Esophagus mucosa (tissue), 1 donor: ENCODE measurements at places on chromosomes 13 and 19. TPM values are rescaled to one million over a fixed set of nuclear protein-coding genes. Genes with fewer than 3 reads are reported as not detected.

FGF22 gene
- total RNA-seq = 0.12 TPM

KCTD15 gene
- total RNA-seq = 41.4 TPM

PROZ gene
- not detected for total RNA-seq

ZNF471 gene
- total RNA-seq = 2.0 TPM

OR1I1 gene
- total RNA-seq = not detected

FGF21 gene
- total RNA-seq = not detected

CADM4 gene
- total RNA-seq = 13.0 TPM

TUBA3C gene
- not detected for total RNA-seq

PEX11G gene
- 4.8 TPM for total RNA-seq

KCNK6 gene
- total RNA-seq = 22.8 TPM

HSH2D gene
- 1.3 TPM for total RNA-seq

SYT5 gene
- not detected for total RNA-seq

CEACAM19 gene
- total RNA-seq = 8.0 TPM

DNA sequence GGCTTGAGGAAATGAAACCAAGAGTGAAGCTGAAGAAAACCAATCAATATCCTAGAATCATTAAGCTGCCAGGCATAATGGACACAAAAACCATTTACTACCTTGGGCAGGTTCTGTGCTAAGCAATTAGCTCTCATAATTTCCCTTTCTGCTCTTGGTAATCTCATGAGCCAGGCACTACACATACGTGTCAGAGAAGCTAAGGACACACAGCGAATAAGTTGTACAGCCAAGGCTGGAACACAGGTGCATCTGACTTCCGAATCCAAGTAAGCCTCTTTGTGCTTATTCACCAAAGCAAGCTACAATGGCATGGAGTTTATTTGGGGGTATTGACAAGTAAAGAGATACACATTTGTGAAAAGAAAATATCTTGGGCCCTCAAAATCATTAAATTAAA lies 1343.9 kb upstream of the MIR17HG start:
- no peak for ATAC-seq

- ATAC-seq = no peak
These were observed 5.1 kb upstream of the GPR18 start for GRCh38 chr13:99263126-99263785.

GRCh38 chr19:3313199-3313575 lies 53.2 kb upstream of the NFIC start:
- no peak for ATAC-seq

GRCh38 chr13:89695343-89696257 lies 1651.9 kb upstream of the MIR17HG start:
- ATAC-seq = no peak

DNA sequence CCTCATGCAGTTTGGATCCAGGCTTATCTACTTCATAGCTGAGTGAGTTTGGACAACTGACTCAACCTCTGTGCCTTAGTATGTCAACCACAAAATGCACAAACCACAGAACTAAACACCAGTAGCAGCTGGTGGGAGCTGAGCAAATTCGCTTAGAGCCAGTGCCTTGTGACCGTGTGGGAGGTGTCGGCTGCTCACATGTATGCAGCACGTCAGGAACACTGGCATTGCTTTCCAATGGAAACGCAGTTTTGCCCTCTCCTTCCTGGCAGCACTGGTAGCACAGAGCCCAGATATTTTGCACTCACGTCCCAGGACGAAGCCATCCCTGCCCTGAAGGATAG lies 8.3 kb upstream of the NTN5 start:
- no peak for ATAC-seq

- ATAC-seq = peak; percentile 78
These were observed 11.8 kb upstream of the CSNK1G2 start for GRCh38 chr19:1929021-1929742.

GRCh38 chr19:3586127-3586626 lies 899 bp downstream of the GIPC3 start:
- no peak for ATAC-seq

DNA sequence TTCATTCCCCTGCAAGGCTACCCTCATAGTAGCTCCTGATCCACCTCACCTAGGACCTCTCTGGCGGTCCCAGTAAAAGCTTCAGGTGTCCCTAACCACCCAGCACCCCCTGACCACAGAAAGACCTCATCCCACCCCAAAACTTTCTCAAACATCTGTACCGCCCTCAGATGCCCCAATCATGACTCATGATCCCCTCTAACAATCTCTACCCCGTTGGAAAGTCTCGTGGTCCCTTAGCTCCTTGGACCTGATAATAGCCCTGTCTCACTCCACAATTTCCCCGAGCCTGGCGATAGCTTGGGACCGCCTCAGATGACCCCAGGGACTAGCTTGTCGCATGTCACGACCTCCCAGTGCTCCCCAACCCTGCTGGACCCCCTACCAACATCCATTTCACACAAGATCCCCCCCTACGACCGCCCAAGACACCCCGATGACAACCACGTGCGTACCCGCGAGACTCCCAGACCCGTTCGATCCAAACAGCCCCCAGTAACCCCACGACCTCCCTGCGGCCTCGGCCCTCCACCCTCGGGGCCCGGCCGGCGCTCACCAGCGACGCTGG lies 450 bp downstream of the NDUFA11 start:
- ATAC-seq = no peak

DNA sequence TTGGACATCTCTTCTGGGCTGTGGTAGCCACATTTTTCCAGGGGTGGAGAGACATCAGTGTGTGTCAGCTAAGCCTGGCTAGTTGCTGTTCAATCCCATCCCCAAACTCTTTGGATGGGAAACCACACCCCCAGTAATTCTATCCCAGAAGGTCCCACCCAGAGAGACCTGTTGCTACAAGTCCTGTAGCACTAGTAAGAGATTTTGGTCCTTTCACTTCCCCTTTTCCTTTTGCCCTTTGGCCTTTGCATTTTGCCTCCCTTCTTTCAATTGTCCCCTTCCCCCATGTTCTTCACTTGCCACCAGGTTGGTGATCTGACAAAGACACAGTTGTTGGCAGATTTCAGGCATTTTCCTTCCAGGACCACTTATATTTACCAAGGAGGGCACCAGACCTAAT lies 3.8 kb downstream of the CBY2 start:
- ATAC-seq = no peak

GRCh38 chr19:2607712-2608601 lies 94.5 kb downstream of the GNG7 start:
- ATAC-seq = no peak

DNA sequence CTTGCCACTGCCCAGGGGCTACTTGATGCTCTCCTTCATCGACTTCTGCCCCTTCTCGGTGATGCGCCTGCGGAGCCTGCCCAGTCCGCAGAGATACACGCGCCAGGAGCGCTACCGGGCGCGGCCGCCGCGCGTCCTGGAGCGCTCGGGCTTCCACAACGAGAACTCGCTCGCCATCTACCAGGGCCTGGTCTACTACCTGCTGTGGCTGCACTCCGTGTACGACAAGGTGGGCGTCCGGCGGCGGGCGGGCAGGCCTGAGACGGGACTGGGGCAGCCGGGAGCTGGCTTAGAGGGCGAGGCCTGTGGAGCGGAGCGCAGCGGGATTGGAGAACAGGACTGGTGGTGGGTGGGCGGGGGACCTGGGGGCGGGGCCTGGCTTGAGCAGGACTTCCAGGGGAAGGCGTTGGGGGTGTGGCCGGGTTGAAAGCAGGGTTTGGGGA lies 12.7 kb upstream of the PSMD8 start:
- ATAC-seq = peak; percentile 76

DNA sequence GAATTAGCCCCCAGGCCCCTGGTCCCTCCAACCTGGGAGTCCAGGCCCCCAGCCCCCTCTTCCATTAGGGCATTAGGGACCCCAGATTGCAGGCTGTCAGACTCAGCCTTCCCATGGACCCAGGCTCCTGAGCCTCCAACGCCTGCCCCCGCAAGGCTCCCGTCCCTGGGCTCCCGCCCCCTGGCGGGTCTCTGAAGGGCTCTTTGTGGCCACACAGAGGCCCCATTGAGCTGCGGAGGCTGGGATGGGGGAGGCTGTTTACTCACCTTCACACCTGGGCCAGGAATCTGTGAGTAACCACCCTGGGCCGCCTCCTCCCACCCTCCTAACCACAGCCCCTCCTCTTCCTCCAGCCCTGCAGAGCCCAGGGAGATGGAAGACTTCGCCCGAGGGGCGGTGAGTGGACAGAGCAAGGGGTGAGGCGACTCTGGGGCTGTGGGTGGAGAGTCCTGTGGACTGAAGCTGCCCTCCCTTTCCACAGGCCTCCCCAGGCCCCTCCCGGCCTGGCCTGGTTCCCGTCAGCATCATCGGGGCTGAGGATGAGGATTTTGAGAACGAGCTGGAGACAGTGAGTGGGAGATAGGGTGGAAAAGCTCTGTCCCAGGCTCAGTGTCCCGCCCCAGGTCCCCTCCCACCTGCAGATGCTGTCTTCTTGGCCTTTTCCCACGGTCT lies 4.9 kb downstream of the ARHGEF1 start:
- peak; percentile 8 for ATAC-seq

DNA sequence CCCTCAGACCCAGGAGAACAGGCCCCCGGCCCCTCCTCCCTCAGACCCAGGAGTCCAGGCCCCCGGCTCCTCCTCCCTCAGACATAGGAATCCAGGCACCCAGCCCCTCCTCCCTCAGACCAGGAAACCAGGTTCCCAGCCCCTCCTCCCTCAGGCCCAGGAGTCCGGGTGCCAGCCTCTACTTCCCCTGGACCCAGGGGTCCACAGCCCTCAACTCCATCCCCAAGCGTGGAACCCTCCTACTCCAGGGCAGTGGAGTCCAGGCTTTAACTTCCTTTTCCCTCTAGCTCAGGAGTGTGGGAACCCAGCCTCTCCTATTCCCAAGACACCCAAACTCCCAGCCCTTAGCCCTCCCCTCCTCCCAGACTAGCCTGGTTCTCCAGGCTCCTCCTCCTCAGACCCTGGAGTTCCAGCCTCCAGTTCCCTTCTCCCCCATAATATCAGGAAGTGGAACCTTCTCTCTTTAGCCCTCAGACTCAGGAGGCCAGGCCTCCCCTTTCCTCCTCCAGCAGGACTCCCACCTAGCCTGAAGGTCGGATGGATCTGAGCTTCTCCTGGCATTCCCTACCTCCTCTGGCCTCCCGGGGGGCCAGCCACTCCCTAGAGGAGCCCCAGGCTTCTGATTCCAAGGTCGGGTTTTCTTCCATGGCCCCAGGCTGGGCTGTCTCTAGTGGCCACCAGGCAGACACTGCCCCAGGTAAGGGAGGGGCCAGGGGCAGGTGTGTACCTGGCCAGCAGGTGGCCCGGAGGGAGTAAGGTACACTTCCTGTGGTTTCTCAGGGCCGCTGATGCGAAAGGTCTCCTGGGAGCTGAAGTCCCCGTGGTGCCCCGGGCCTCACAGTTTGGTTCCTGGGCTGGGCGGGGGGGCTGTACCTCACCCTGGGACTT lies at the start of gene TMC4:
TMC4 (minus strand) TSS at position 690 of the 888 bp plus-strand sequence; CDS start at position 647, 43 bp downstream.
- peak; percentile 91 for ATAC-seq

GRCh38 chr19:8806661-8807060 lies 25.4 kb downstream of the ZNF558 start:
- no peak for ATAC-seq

DNA sequence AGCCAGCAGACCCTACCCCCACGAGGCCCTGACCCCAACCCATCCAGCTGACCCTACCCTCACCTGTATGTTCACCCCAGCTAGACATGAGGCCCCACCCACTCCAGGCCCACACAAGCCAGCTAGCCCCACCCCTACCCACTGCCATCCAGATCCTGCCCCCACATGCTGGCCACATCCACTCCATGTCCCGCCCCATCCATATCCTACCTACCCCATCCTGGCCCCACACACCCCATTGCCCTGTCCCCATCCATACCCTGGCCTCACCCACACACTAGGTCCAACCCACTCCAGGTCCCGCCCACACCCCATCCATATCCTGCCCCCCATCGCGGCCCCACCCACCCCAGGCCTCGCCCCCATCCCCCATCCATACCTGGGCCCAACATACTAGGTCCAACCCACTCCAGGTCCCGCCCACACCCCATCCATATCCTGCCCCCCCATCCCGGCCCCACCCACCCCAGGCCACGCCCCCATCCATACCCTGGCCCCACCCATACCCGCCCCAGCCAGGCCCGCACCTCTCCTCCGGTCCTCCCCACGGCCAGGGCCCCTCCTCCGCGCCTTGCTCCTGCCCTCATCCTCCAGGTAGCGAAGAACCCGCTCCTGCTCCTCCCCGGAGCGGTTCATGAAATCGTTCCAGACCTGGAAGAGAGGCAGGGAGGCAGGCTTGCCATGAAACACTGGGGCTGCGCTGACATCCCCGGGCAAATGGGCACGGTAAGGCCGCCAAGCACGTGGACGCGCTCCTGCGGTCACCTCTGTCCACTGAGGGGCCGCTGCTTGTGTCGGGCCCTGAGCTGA lies 7.2 kb downstream of the RNU6-9 start:
- peak; percentile 49 for ATAC-seq

GRCh38 chr13:105541565-105541964 lies 993.9 kb downstream of the EFNB2 start:
- ATAC-seq = no peak

GRCh38 chr13:78137404-78138142 lies 218.9 kb upstream of the EDNRB start:
- peak; percentile 70 for ATAC-seq

GRCh38 chr19:1756705-1757465 lies 3.6 kb downstream of the ONECUT3 start:
- ATAC-seq = no peak

DNA sequence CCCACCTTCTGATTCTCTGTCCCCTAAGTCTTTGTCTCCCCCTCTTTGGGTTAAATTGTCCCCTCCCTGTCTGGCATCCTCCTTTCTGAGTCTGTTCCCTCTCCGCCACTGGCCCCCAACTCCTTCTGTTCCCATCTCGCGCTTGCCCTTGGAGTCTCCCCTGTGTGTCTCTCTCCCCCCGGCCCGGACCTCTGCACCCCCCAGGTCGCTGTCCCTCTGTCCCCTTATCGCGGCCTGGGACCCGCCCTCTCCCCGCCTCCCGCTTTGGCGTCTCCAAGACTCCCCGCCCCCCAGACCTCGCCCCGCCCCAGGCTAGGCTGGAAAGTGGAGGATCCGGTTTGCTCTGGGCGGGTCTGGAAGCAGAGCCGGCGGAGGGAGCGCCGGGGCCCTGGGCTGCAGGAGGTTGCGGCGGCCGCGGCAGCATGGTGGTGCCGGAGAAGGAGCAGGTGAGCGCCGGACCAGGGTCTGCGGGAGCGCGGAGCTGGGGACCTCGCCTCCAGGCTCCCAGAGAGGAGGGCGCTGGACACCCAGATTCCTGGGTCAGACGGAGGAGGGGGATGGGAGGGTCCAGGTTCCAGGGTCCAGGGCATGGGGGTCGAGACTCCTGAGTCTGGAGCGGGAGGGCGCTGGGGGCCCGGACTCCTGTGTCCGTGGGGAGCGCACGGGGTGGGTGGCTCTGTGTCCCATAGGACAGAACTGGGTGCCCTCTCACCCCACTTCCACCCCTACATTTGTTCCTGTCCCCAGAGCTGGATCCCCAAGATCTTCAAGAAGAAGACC lies at the start of gene TRPM4:
TRPM4 (plus strand) TSS at position 348 of the 780 bp plus-strand sequence; CDS start at position 423, 75 bp downstream.
- peak; percentile 88 for ATAC-seq
